ENCODE measurements at places on chromosomes 7 and 10.

DNA sequence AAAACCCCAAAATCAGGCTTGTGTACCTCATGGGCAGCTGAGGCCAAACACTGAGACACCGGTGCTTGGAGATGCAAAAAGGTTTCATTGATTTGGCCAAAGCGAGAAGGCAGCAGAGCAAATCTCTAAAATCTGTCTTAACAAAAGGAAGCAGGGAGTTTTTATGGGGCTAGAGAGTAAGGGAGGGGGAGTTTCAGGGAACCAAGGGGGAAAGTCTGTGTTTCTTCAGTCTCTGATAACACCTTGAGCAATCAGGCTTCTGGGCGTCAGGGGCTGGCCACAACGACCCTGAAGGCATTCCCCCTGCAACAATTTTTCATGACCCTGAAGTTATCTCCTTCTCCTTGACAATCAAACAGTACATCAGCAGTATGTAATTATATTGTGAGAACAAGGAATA lies 2.7 kb upstream of the ZNF786 start:
- no peak for DNase-seq

DNA sequence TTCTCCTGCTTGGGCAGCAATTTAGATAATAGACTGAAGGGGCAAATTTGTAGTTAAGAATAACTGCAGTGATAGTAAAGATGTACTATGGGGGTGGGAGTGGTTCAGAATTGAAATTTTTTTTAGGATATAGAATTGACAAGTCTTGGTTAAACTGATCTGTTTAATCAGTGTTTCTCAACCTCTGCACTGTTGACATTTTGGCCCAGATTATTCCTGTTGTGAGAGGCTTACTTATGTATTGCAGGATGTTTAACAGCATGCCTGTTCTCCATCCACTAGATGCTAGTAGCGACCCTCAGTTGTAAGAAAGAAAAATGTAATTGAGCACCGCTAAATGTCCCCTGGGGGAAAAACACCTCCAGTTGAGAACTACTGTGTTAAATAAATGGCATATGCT lies 176.5 kb downstream of the CCDC7 start:
- DNase-seq, result no peak

GRCh38 chr7:70539617-70540016 lies 592.3 kb upstream of the GALNT17 start:
- DNase-seq, result peak; percentile 27

DNA sequence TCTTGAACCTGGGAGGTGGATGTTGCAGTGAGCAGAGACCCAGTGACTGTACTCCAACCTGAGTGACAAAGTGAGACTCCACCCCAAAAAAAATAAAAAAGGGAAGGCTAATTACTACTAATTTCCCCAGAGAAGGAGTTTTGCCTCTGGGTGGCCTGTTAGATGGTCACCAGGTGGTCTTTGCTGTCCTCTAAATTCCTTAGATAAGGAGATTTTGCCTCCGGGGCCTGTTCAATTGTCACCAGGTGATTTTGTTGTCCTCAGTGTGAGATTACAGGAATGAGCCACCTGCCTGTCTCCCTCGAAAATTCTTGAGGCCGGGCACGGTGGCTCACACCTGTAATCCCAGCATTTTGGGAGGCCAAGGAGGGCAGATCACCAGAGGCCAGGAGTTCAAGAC lies 24.4 kb upstream of the ZMIZ2 start:
- no peak for DNase-seq

DNA sequence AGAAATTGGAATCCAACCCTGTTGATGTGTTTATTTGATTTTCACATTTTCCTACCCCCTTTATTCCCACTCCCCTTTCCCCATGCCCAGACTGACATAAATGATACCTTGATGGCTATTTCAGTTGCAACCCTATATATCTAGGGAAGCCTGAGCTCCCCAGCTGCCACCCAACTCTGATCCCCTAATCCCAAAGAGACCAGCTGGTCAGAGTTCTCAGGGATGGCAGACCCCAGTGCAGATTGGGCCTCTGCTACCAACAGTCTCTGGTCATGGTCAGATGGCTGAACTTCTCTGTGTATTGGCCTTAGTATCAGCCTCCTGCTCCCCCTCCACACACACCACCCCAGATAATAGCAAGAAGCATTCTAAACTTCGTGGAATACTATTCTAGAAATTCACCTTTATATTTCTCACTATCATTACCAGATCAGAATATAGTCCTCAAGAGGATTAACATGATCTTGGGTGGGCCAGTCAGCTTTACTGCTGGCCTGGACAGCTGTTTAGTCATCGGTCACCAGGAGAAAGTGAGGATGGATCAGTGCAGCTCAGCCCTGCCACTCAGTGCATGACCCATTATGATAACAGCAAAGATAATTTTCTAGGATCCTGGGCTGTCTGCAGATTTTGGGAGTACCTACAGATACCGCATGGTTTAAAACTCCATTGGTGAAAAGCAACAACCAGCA lies 24.5 kb upstream of the BTRC start:
- DNase-seq, result no peak

DNA sequence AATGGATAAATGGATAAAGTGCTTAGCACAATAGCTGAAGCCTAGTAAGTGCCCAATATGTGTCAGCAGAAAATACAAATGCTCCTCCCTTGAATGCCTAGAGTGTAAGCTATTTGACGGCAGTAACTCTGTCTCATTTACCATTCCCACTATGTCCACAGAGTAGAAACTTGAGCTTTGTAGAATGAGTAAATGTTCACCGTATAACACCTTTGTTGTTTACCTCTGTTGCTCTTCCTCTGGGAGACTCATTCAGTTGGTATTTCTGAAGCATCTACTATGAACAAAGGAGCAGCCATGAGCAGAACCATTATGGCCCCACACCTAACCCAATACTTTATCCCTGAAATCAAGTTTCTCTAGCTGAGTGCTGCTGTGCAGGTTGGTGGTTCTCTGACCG lies 8.4 kb upstream of the SLC16A12 start:
- no peak for DNase-seq

GRCh38 chr10:70348228-70348850 lies 34.1 kb downstream of the LRRC20 start:
- DNase-seq, result no peak

- DNase-seq, result peak; percentile 44
These were observed 8.7 kb downstream of the ECD start for GRCh38 chr10:73159038-73159648.

Measured in amygdala (tissue), 56 donors.